ENCODE measurements at places on chromosomes 7 and 10.
A peak's percentile ranks its signal among the peaks of the same experiment; 100 is the strongest.

DNA sequence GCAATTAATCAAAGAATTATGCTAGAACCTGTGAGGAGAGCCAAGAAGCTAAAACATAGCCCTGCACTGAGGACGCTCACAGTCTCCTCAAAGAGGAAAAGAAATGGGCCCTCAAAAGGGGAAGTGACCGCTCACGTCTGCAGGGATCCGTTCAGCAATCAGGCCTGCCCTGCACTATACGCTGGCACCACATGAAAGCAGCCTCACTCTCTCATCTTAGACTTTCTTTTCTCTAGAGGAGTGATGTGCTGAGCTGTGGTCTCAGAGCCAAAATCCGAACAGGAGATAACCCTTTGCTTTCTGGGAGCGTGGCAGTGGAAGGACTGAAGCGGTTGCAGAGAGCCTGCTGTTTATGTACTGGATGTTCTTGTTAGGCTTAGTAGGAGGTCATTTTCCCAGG lies 6.3 kb upstream of the IL2RA start:
- no peaks in the 10 kb centered on the region for H3K27me3 ChIP-seq
- H3K36me3 ChIP-seq: no peaks in the 10 kb centered on the region
- H3K4me1 ChIP-seq: peaks cover 16% of the 10 kb centered on the region
- DNase-seq: no peak
- no peak overlapping the region for H3K27ac ChIP-seq
- no peak overlapping the region for H3K4me3 ChIP-seq

GRCh38 chr7:134514106-134514505 lies 13.3 kb upstream of the AKR1B10 start:
- no peak for DNase-seq
- no peak overlapping the region for H3K4me3 ChIP-seq
- H3K27me3 ChIP-seq: no peaks in the 10 kb centered on the region

DNA sequence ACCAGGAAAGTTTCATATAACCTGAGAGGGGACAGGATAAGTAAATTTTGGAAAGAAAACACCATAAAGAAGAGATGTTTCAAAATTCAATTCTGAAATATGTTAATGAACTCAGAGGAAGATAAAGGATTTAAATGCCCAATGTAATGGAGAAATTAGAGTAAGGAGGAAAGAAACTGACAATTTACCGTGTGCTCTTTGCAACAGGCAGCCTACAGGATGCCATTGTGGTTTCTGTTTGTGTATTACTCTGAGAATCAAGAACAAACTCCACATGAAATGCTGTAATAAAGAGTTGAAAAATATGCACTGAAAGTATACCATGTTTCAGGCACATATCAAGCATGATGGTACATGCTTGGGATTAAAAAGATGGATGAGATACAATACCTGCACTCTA lies 44.8 kb upstream of the GLCCI1 start:
- no peaks in the 10 kb centered on the region for H3K36me3 ChIP-seq
- no peaks in the 10 kb centered on the region for H3K4me1 ChIP-seq
- DNase-seq: no peak
- no peak overlapping the region for H3K27ac ChIP-seq
- no peak overlapping the region for H3K4me3 ChIP-seq

DNA sequence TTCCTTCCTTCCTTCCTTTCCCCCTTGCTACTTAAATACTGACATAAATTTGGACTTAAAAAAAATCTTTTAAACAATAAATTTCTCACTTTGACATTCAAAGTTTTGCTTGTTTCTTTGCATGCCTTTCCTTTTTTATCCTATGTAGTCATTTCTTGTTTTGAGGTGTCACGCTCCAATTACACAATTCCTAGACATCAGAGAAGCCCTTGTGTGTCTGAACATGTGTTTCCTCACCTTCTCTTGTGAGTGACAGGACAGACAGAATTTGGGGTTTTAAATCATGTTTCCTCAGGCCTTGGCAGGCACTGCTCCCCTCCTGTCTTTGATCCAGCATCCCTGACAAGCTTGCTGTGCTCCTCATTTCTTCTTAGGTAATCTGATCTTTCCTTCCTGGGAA lies 91.3 kb downstream of the CYTH3 start:
- DNase-seq: no peak
- no peaks in the 10 kb centered on the region for H3K27me3 ChIP-seq
- H3K27ac ChIP-seq: no peak overlapping the region
- no peaks in the 10 kb centered on the region for H3K36me3 ChIP-seq
- H3K4me1 ChIP-seq: peaks cover 15% of the 10 kb centered on the region
- H3K4me3 ChIP-seq: no peak overlapping the region

DNA sequence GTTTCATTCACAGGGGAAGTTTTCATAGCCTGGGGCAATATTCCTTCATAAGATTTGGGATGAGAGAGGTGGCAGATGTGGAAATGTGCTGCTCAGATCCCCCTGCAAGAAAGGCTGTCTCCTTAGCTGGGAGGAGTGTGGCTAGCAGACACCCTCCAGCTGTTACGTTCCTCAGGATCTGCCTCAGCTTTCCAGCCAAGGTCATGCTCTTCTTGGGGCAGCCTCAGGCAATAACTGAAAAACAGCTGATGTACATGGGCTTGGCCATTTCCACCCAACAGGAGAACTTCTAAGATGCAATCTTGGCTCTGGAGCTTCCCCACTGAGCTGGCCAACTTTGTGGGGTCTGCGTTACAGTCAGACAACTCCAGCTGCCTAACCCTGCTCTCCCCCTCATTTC lies 51.3 kb upstream of the SEPTIN7 start:
- DNase-seq: no peak
- H3K36me3 ChIP-seq: no peaks in the 10 kb centered on the region
- no peaks in the 10 kb centered on the region for H3K27me3 ChIP-seq
- peaks cover 12% of the 10 kb centered on the region for H3K4me1 ChIP-seq

DNA sequence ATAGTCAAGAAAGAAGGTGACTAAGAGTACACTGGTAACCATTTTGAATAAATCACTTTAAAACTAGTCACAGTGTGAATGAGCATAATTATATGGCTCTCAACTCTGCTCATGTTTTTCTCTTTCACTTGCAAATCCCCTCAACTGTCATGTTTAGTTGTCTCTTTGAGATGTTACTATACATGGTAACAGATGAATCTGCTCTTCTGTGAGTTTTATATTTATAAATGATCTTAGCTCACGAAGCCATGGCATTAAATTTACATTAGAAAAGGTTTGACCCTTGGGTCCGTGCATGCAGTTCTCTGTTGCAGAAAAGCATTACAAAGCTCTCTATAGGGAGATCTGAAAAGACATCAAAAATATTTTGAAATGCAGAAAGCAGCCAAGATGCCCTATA lies 33.0 kb upstream of the LRRTM3 start:
- no peaks in the 10 kb centered on the region for H3K36me3 ChIP-seq
- H3K27ac ChIP-seq: no peak overlapping the region
- no peak for DNase-seq

- H3K27me3 ChIP-seq: no peaks in the 10 kb centered on the region
- H3K36me3 ChIP-seq: no peaks in the 10 kb centered on the region
- no peaks in the 10 kb centered on the region for H3K4me1 ChIP-seq
Measured at GRCh38 chr10:44854693-44855350, 56.3 kb upstream of the TMEM72 start.

DNA sequence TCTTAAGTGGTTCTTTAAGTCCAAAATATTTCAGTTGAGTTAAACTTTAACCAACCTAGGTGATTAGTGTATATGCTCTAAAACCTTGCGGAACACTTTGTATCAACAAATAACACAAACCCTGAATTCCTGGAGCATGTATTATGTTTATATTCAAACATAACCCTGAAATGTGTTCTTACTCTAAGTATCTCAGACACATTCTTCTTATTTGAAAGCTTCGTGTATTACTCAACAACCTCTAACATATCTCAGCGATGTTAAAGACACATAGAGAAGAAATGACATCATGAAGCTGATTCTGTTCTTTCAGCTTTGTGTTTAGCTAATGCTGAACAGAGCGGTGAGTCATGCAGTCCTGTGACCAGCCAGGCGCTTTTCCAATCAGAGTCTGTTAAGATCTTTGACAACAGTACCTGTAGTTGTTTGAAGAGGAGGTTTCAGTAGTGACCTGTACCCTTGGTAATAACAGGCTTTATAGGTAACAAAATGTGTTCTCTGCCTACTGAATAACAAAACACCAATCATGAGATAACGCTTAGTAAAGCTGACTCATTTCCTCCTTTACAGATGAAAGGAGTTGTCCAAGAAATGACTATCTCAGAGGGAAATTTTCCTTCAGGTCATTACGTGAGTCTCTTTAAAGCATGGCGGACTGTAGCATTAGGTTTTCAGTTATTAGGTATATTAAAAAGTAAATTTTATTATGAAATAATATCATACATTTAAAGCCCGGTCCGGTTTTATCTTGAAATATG lies 67.3 kb upstream of the KLF6 start:
- H3K27ac ChIP-seq: peak overlapping the region; percentile 13
- H3K36me3 ChIP-seq: no peaks in the 10 kb centered on the region
- peak; percentile 82 for DNase-seq
- no peaks in the 10 kb centered on the region for H3K4me1 ChIP-seq

DNA sequence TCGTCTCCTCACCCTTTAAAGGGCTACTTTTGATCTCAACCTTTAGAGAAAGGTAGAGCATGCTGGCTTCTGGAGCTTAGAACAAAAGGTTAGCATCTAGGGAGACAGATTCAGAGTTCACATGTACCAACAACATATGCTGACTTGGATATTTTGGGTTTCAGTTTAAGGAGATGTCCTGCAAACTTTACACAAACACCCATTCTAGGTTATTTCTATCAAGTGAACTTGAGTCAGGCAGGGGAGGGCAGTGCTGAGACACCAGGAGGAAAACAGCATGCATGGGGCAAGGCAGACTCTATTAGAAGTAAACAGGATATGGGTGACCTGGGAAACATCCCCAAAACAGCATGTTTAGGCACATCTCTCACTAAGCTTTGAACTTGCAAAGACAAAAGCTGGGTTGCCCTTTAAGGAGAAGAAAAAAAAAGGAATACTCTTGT lies 43.8 kb downstream of the ARL4A start:
- no peaks in the 10 kb centered on the region for H3K4me1 ChIP-seq
- H3K36me3 ChIP-seq: no peaks in the 10 kb centered on the region
- DNase-seq: no peak
- H3K4me3 ChIP-seq: no peak overlapping the region

- H3K27me3 ChIP-seq: no peaks in the 10 kb centered on the region
- H3K4me1 ChIP-seq: no peaks in the 10 kb centered on the region
- no peaks in the 10 kb centered on the region for H3K36me3 ChIP-seq
- H3K27ac ChIP-seq: no peak overlapping the region
- DNase-seq: no peak
Measured at GRCh38 chr7:45617166-45617565, 43.0 kb downstream of the ADCY1 start.

DNA sequence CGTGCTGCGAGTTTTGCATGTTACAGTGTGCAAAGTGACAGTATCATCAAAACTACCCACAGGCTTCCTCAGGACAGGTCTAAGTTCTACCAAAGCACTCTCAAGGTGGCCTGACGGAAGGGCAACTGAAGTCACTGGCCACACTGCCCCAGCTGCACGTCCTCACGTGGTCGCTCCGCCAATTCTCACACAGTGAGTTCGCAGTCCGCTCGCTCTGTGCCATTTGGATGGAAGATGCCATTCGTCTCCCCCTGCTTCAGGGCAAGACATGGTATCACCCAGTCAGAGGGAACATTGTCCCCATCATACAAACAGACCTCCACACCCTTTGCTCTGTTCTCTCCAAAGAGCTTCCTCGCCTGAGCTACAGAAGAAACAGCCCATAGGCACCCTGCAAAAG lies 109.6 kb upstream of the COBL start:
- H3K4me3 ChIP-seq: no peak overlapping the region
- H3K36me3 ChIP-seq: no peaks in the 10 kb centered on the region
- no peaks in the 10 kb centered on the region for H3K4me1 ChIP-seq
- no peak overlapping the region for H3K27ac ChIP-seq

GRCh38 chr7:109076396-109076972 lies 506.8 kb downstream of the DNAJB9 start:
- H3K4me3 ChIP-seq: no peak overlapping the region
- H3K27me3 ChIP-seq: no peaks in the 10 kb centered on the region
- DNase-seq: no peak
- H3K36me3 ChIP-seq: no peaks in the 10 kb centered on the region
- H3K27ac ChIP-seq: no peak overlapping the region
- no peaks in the 10 kb centered on the region for H3K4me1 ChIP-seq

GRCh38 chr10:86373828-86374227 lies 7.2 kb upstream of the GRID1 start:
- peaks cover 3% of the 10 kb centered on the region for H3K4me1 ChIP-seq
- H3K27me3 ChIP-seq: peaks cover 13% of the 10 kb centered on the region
- peak; percentile 8 for DNase-seq
- no peaks in the 10 kb centered on the region for H3K36me3 ChIP-seq

- peak overlapping the region; percentile 18 for H3K27ac ChIP-seq
- H3K36me3 ChIP-seq: no peaks in the 10 kb centered on the region
- H3K27me3 ChIP-seq: no peaks in the 10 kb centered on the region
- H3K4me1 ChIP-seq: peaks cover 19% of the 10 kb centered on the region
- DNase-seq: peak; percentile 70
- H3K4me3 ChIP-seq: no peak overlapping the region
Measured at GRCh38 chr10:60816628-60817397, 38.5 kb downstream of the CDK1 start.

DNA sequence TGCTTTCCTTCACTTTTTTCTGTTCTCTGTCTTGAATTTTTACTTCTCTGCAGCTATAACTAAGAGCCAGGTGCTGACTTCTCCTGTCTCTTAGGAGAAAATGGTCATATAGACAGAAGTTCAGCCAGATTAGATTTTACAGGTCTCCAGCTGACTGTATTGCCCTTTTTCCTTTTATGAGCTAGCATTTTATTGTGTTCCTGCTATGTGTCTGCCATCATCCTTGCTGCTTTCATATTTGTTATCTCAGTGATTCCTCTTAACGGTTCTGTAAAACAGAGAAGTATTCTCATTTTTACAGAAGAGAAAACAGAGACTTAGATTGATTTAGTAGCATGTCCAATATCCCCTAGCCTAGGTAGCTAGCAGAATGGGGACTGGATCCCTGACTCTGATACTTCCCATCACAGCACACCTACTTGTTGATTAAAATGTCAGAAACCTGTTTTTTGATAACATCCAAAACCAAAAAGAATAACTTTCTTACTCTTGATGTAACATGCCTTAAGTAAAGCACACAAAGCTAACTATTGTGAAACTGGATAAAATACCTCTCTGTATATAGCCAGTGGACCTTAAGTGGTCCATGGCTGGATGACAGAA lies 5.2 kb downstream of the KAT6B start:
- peaks cover 35% of the 10 kb centered on the region for H3K4me1 ChIP-seq
- no peaks in the 10 kb centered on the region for H3K27me3 ChIP-seq
- no peaks in the 10 kb centered on the region for H3K36me3 ChIP-seq
- H3K4me3 ChIP-seq: no peak overlapping the region
- no peak for DNase-seq

Data from adrenal gland (tissue), 19 donors.